ENCODE measurements at places on chromosomes 2 and 18.

DNA sequence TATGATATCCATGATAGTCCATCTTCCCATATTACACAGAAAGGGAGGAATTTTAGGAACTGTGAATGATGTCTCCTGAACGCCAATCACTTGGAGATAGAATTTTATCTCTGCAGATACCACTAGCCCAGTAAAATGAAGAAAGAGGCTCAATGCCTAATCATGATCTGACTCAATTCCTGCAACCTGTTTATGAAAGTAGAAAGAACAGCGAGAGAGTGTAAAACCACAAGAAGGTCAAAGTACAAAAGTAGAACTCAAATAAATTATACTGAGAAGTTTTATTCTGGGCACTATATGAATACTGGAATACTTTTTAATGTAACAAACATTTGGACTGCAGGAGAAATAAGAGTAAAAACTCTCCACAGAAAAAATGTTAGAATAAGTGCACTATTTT lies 892.1 kb upstream of the DDX18 start:
- DNase-seq = no peak

DNA sequence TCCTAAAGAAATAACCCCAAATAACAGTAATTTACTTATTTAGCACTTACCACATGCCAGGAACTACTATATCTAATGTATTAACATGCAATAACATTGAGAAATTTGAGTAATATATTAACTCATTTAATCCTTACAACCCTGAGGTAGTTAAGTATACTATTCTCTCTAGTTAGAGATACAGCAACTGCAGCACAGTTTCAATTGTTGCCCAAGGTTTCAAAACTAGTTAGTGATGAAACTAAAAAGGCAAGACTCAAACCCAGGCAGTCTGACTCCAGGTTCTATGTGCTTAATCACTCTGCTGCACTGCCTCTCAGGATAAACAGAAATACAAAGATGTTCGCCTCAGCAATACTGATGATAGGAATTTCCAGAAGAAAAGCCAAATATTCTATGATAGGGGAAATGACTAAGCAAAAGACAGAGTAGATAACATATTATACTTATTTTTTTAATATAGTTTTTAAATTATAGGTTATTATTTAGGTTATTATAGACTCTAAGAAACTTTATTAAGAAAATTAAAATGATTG lies 88.0 kb downstream of the SS18 start:
- DNase-seq = no peak

DNA sequence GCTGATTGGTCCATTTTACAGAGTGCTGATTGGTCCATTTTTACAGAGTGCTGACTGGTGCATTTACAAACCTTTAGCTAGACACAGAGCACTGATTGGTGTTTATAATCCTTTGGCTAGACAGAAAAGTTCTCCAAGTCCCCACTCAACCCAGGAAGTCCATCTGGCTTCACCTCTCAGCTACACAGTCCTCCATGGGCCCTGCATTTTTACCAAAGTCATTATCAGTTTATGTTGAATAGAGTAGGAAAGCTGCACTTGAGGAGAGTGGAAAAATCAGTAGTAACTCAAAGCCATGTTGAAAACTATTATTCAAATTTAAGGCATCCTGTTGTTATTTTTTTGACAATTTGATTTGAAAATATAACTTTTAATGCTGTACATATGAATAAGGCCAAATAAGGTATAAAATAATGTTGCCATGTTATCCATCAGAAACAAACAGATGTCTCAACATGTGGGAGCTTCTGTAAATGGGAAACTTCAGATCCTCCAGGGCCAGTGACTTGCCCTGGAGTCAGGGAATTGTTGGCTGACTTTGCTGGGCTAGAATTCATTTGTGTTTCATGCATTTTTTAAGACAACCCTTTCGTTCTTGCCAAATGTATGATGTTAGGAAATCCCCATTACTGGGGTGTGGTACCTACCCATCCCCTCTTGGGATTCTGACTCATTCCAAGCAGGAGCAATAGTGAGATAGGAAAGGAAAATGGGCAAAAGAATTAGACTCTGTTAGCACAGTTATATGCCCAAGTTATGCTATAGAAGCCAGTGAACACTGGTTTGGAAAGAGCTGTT lies 37.8 kb upstream of the CCDC195 start:
- DNase-seq = no peak

DNA sequence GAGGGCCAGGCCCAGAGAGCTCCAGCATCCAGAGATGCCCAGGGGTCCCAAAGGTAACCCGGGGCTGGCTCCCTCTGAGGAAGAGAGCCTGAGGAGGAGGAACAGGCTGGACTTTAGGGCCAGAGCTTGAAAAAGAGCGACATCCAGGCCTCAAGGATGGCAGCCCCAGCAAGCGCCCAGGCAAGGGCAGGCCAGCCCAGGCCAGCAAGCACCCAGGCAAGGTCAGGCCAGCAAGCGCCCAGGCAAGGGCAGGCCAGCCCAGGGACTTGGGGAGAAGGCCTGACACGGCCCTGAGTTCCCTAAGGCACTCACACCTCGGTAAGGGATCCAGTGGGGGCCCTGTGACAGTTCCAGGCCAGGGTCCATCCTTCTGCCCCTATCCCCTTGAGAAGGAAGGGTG lies 30.4 kb downstream of the DBI start:
- DNase-seq = no peak

DNA sequence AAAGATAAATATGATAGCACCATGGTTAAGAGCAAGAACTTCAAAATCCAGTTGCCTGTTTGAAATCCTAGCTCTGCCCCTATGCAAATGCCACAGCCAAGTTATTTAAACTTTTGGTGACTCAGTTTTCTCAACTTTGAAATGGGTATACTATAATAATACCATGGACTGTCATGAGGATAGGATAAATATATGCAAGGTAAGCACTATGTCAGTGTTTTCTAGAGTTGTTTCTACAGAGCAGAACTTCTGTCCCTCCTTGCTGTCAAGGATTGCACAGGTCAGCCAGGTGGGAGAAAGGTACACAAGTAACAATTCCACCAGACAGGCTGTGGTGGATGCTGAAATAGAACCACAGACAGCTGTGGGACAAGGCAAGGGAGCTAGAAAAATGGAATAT lies 55.7 kb upstream of the BOD1L2 start:
- DNase-seq = no peak

DNA sequence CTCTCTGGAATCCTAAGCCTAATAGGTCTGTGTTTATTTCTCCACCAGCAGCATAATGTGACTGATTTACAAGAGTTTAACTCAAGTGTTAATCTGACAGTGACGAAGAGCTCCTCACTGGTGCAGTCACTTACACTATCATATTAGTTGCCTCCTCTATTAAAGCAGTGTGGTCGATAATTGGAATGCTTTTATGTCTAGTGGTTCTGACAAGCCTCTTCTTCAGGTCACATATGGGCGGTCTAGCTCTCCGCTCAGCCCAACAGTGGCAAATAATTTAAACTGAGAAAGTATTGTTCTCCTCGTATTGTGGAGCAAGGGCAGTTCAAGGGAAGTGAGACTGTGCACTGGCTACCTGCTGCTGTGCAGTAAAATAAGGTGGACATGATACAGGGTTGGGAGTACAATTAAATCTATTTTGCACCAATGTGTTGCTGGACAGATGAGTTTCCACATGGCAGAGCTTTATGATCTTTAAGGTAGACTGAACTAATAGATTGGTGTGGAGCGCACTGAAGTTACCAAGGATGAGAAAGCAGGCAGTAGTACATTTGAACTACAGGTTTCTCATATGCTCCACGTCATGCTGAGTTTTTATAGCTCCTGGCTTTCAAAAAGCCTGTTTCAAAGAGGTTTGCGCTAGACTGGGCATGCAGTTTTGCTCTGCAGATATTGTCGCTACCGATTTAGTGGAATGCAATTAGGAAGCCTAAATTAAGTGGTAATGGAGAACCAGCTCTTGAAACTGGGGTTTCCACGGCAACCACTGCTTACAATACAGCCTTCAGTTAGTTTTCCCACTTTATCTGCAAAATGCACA lies 151.7 kb upstream of the POU3F3 start:
- no peak for DNase-seq

DNA sequence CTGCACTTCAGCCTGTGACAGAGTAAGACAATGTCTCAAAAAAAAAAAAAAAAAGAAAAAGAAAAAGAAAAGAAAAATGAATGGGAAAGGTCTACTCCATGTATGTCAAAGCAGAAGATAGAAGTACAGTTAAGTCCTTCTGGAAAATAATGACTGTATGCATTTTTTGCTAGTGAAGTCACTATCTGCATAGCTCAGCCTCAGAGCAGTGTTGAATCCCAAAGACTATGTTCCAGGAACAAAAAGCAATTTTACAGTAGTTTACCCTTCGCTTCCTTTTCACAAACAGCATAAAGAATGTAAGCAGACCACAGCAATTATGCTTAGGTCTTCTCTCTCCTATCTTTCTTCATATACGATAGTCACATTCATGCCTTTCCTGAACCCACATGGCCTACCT lies 497.4 kb downstream of the CMPK2 start:
- no peak for DNase-seq

DNA sequence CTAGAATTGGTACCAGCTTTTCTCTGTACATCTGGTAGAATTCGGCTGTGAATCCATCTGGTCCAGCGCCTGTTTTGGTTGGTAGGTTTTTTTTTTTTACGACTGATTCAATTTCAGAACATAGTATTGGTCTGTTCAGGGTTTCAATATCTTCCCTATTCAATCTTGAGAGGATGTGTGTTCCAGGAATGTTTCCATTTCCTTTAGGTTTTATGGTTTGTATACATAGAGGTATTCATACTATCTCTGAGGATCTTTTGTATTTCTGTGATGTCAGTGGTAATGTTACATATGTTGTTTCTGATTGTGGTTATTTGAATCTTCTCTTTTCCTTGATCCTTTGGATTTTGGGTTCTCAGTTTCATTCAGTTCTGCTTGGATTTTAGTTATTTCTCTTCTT lies 172.1 kb upstream of the ITGA4 start:
- DNase-seq = no peak

- no peak for DNase-seq
These were observed 43.3 kb downstream of the LONRF2 start for GRCh38 chr2:100278986-100279385.

GRCh38 chr2:172370821-172371455 lies 56.4 kb upstream of the ITGA6 start:
- no peak for DNase-seq

- DNase-seq = no peak
These were observed 241.5 kb upstream of the PKDCC start for GRCh38 chr2:41806286-41806685.

DNA sequence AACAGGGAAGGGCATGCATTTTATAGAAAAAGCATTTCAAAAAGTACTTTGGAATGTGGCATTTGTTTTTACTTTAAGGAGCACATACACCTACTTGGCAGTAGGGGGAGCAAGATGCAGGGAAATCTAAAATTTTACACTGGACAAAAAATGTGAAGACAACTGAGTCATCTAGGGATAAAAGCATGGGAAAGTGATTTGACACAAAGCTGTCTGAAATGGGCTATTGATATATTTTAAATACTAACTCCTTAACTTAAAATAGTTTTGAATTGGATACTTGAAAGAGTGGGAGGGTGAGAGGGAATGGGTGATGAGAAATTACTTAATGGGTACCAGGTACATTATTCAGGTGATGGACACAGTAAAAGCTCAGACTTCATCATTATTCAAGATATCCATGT lies 15.8 kb downstream of the TMEM200C start:
- no peak for DNase-seq

DNA sequence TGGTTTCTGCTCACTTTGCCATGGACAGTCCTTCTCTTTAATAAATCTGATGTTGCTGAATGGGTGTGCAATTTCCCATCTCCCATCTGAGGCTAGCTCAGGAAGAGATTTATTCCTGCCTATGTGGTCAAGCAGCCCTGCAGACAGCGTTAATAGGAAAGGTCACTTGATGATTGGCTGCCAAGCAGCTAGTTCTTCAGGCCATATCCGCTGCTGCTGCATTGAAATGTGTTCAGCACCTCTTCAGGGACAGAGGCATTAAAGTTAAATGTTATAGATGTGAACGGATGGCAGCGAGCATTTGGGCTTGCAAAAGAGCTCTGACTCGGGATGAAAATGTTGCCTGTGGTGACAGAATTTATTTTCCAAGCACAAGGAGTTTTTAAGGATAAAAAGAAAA lies 474.2 kb downstream of the PIK3C3 start:
- no peak for DNase-seq

GRCh38 chr2:69565431-69565839 lies 78.1 kb downstream of the AAK1 start:
- DNase-seq = peak; percentile 65

GRCh38 chr18:35089891-35090550 lies 48.8 kb downstream of the MAPRE2 start:
- no peak for DNase-seq

DNA sequence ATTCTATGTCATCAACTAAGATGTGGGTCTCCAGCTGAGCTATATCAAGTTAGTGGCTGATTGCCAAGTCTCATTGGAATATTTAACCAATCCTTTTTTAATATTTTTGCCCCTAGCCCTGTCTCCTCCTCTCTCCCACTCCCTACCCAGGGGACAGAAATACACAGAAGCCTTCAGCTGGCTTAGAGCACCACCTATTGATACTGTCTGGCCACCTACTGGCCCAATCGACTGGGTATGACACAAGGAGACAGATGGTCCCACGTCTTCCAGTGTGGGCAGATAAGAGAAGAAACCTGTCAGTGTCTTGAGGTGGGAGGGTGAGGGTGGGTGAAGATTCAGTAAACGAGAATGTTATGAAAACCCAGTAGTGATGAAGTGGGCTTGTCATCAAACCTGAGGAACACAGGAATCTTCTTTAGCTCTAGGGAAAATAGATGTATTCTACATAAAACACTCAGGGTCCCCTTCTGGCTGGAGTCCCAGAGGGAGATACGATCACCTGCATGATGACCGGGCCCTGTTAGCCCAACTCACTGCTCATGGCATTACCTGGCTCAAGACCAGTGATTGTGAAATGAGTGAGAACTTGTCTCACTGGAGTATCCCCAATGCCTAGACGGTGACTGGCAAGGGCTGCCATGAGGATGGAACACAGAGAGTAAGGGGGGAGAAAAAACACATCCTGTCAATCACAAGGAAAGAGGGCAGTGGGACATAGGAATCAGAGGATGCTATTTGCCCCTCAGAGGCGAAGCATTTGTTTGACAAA lies 26.7 kb downstream of the POLR1A start:
- peak; percentile 52 for DNase-seq

GRCh38 chr2:30195016-30195415 lies 36.3 kb upstream of the LBH start:
- DNase-seq = no peak

- DNase-seq = no peak
These were observed 54.8 kb downstream of the GBX2 start for GRCh38 chr2:236113425-236113824.

- DNase-seq = no peak
These were observed 77.7 kb upstream of the IGFBP5 start for GRCh38 chr2:216773072-216773471.

- peak; percentile 78 for DNase-seq
These were observed 57.8 kb downstream of the PKDCC start for GRCh38 chr2:42105330-42106256.

- DNase-seq = no peak
These were observed 283.3 kb upstream of the THUMPD2 start for GRCh38 chr2:40062381-40062780.

DNA sequence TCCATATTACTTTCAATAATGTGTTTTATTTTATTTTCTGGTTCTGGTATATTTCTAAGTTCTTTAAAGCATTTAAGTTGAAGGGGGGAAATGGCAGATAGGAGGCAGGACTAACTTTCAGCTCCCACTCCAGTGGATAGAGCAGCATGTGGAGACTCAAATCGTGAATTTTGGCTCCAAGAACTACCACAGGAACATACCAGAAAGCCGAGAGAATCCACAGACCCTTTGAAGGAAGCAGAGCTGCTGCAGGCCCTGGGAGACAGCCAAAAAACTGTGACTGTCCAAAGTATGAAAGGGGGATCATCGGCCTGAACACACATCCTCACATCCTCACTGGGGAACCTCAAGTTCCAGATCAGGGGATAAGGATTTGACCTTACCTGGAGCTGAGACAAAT lies 207.6 kb upstream of the VWC2L start:
- DNase-seq = no peak

Measured in CD14-positive monocyte (primary cell).